Naive B cell (primary cell): ENCODE measurements at places on chromosomes 6 and 20.

DNA sequence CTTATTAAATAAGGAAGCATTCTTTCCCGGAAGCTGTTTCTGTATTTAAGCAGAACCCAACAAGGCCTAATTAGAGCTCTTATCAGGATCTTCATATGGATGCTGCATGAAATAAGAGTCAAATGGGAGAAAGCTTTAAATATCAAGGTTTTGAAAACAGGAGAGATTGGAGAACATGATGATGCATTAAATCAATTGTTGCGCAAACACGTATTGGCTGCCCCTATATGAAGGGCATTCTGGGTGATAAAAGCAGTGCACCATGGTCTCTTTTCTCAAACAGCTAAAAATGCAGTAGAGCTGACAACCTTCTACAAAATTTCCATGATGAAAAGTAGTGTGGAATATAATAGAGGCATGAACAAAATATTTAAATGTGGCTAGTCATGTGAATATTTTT lies 98.9 kb downstream of the TBXT start:
- no peak for DNase-seq

- no peak for DNase-seq
Observed at GRCh38 chr6:157213907-157214565, 109.3 kb downstream of the TMEM242 start.

DNA sequence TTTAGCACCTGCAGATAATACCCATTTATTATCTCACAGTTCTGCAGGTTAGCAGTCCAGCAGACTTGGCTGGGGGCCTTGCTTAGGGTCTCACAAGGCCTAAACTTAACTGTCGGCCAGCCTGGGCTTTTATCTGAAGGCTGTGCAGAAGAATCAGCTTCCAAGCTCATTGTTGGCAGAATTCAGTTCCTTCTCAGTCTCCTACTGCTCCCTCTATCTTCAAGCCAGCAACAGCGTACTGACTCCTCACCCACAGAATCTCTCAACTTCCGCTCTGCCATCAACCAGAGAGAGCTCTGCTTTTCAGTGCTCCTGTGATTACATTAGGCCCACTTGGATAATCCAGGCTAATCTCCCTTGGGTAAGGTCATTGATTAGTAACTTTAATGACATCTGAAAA lies 30.2 kb upstream of the NHSL1 start:
- no peak for DNase-seq

DNA sequence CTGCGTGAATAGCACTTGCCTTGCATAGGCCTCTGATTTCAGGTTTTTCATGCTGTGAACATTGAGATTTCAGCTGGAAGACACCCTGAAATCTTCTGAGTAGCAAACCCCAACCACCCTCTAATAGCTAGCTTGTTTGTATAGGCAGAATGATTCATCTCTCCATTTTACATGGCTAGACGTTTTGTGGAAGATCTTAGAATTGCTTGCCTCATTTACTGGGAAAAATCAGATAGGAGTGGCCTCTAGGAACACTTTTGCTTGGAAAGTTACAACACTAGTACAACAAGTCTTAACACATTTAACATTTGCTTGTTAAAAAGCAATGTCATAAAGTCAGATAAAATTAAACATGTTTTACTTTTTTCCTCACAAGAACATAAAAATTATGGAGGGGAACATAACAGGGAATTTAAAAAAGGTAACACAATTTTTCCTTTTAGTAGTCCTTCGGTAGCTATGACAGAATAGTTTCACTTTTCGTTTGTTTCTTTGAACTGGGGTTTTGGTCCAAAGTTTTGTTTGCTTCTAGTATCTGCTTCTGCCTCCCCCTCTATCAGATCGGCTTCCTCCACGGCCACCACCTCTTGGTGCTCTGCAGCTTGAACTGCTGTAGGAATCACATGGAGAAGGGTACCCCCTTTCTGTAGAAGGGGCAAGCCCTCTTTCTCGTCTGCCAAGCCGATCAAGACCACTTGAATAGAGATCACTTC lies 102.2 kb upstream of the PTCHD4 start:
- DNase-seq: no peak

DNA sequence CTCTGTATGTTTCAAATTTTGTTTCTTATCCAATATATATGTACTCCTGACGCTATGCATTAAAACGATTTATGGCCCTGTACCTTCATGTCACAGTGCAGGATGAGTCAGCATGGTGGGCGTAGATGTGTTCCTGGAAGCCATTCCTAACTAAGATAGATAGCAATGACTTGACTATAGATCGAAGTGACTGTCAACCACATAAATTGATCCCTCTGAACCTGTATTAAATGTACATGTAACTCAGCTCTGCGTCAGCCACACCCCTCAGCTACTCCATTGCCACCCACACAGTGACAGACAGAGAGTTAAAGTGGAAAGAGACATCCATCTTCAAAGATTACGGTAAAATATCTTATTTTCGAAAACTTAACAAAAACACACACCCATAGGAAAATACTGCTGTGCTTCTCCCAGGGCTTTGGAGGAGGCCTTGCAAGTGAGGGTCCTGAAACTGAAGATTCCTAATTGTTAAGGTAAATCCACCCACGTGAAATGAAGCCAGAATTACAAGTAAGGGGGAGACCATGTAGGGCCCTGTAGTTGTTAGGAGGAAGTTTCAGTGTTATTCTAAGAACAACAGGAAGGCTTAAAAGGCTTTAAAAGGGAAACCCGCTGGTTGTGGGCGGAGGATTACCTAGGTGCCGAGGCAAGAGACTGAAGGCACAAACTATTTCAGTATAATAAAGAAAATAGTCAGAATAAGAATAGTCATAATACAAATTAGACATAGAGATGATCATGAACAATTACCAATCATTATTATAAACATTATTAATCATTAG lies 10.3 kb upstream of the RAD21L1 start:
- DNase-seq: no peak

GRCh38 chr6:31356216-31356945 lies 598 bp downstream of the HLA-B start:
- peak; percentile 34 for DNase-seq

DNA sequence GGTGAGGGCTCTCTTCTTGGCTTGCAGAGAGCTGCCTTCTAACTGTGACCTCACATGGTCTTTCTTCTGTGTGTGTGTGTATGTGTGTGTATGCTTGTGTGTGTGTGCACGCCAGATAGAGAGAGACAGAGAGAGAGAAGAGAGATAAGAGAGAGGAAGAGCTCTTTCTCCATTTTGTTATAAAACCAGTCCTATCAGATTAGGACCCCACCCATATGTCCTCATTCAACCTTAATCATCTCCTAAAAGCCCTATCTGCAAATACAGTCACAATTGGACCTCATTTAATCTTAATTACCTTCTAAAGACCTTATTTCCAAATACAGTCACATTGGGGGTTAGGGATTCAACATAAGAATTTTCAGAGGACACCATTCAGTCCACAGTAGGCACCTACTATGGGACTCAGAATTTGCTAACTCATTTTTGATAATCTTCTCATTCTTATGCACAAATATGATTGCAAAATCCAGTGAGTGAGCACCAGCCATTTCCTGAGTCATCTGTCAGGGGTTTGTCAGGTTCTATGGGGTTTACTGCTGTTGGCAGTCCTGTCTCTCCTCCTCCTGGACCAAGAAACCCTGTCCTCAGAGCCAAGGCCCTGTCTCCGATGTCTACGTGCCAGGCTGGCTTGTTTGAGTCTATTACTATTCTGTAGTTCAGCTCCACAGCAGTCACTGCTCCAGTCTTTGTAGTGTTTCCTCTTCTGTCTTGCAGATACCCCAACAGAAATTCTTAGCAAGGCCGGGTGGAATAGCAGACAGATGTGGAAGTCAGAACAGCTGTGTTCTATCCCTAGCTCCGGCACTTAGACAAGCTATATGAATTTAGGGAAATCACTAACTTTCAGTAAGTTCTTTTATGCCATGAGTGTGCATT lies 59.0 kb upstream of the FAM184A start:
- no peak for DNase-seq

DNA sequence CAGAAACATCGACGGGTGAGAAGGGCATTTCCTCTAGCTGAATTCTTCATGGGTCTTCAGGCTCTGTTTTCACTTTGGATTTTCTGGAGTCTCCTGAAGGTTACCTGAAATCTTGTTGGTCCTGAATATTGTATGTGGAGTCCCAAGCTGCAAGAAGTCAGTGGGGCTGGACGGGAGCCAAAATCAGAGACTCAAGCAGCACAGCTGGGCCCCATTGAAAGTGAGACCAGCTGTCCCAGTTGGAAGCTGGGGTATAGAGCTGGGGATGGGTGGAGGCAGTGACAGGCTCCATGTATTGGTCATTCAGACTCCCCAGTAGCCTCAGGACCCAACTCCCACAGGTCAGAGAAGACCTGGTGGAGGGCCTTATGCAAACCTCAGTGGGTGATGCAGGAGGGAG lies 111.3 kb upstream of the MLN start:
- DNase-seq: no peak

- no peak for DNase-seq
Observed at GRCh38 chr6:118353564-118353963, 194.5 kb upstream of the PLN start.

- DNase-seq: no peak
Observed at GRCh38 chr6:35360349-35361138, 18.2 kb downstream of the PPARD start.

DNA sequence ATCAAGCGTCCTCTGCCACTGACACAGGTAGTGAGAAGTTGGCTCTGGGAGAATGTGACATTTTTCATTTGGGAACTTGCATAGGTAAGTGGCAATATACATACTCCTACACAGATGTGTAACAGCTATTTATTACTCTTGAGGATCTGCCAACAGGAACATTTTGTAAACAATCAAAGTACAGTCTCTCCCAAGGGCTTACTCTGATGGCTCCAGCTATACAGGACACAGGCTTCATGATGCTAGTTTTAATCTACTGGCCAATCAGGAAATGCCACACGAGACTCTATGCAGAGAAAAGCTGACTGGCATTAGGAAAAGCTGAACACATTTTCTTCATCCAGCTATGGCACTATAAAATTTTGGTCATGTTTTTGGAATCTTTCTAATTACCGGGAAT lies 57.8 kb downstream of the POPDC3 start:
- no peak for DNase-seq

DNA sequence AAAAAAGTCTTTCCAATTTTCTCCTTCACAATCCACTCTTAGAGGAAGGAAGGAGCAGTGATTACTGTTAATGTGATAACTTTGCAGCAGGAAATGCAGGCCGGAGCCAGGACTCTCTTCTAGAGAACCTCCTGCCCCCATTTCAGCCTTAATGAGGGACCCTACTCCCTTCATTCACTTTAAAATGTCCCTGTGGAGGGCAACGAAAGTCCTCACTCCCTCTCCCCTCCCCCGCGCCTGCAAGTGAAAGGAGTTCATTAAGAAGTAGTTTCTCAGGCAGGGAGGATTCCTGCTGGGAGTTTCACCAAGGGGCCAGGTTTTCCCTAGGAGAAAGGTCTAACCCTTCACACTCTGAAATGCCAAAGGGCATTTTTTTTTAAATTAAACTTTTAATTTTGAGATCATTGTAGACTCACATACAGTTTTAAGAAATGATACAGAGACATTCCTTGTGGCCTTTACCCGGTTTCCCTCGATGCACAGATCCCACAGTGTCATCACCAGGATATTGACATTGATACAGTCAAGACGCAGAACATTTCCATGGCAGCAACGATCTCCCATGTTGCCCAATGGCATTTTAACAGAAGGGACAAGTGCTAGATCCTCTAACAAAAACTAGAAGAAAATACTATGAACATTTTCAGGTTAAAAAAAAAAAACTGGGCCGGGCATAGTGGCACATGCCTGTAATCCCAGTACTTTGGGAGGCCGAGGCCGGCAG lies 6.8 kb upstream of the COMMD7 start:
- DNase-seq: no peak

- DNase-seq: no peak
Observed at GRCh38 chr6:168373389-168373788, 53.8 kb upstream of the DACT2 start.

GRCh38 chr6:137122612-137123011 lies 50.8 kb downstream of the IL22RA2 start:
- no peak for DNase-seq

- no peak for DNase-seq
Observed at GRCh38 chr6:19067165-19067564, 680.0 kb downstream of the RNF144B start.

DNA sequence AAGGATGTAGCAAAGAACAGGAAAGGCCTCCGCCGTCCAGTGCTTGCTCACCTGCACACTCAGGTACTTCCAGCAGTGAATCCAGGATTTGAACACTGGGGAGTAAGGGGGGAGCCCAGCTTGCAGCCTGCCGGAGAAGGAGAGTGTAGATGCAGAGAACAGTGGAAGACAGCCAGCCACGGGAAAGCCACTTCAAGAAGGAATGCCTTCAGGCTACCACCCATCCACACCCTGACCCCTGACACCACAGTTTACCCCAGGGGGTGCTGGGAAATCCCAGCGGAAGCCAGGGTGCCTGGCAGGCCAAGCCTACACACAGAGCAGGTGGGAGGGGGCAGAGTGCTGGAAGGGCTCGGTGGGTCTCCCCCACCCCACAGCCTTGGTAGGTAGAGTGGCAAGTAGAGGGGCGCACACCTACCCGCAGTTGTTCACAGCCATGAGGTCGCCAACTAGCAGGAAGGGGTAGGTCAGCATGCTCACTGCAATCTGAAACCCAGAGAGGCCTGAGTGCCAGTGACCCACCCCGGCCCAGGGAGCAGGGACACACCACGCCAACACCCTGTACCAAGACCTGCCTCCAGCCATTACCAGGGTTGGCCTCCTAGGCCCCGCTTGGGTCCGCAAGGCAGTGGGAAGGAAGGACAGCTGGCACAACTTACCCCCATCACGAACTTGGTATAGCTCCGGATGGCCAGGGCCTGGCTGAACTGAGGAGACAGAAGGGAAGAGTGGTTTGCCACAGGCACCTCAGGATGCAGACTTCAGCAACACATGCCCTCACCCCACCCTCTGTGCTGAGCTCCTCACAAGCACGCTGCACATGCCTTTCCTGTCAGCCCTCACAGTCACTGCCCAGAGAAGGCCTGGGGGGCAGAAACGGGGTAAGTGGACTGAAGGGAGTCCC lies 15.7 kb downstream of the PI16 start:
- DNase-seq: no peak

DNA sequence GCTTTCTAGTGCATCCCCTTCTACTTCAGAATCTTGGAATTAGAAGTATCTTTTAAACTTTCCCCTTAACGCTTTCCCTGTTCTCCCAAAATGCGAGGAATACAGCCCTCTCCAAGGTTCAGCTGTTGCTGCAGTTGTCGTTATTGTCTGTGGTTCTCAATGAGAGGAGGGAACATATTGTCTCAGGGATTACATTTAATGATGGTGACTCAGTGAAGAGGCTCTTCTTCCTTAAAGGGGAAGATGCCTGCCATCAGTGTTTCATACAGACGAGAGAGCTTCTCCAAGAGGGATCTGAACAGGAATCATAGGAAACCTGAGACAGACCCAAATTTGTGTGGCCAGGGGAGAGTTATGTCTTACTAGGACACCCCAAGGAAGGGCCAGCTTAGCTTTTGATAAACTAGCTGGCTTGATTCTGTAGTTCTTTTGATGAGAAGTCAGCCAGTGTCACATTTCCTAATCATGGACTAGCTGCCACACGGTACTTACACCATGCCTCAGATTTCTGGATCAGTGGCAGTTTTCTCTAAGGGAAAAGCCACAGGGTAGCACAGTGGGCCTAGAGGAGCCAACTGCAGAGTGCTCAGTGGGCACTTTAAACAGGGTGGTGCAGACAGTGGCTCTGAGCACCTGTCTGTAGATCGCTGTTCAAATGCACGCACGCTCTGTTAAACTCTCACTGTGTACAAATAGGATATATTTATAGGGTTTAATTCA lies 59.7 kb upstream of the TMEM181 start:
- no peak for DNase-seq

- DNase-seq: peak; percentile 19
Observed at GRCh38 chr20:44211177-44212039, 837 bp upstream of the OSER1 start.

- DNase-seq: no peak
Observed at GRCh38 chr6:89987140-89987539, 92.9 kb downstream of the GJA10 start.
